ENCODE measurements at places on chromosomes 6 and 20. TPM values are rescaled to one million over a fixed set of nuclear protein-coding genes. Genes with fewer than 3 reads are reported as not detected.

Gene ITPR3
- 94.1 TPM for total RNA-seq

Gene PNPLA1
- not detected for total RNA-seq

Gene LY6G6D
- not detected for total RNA-seq

Gene PACSIN1
- not detected for total RNA-seq

Gene COL9A1
- not detected for total RNA-seq

Gene SLC39A7
- total RNA-seq, result 75.7 TPM

Gene GLP1R
- not detected for total RNA-seq

Gene RBM24
- 4.4 TPM for total RNA-seq
